ENCODE measurements at places on chromosomes 5 and 9.
A peak's percentile ranks its signal among the peaks of the same experiment; 100 is the strongest.

DNA sequence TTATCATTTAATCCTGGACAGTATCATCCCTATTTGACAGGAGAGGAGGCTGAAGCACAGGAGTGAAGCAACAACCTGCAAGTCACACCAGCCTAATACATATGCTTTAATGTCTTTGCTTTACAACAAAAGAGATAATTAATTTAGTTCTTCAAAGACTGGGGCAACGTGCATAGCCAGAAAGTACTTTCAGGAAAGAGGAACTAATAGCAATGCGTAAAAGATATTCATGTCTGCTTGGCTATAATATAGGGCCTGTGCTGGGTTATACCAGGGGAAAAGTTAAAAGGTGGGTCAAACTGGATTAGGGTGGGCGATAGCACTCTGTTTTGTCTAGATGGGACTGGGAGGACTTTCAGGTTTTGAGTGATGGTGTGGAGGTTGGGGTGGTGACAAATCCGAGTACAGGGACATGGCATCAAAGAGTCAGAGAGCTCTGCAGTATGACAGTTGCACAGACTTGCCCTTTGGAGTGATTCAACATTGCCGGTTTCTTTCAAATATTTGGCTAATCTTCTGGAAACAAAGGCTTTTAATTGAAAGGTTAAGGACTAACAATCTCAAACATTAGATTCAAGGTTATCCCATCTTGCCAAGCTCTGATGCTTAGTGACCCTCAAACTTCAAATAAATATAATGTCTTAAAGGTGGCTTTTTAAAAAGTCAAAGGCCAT, 11.9 kb downstream of the DAB2 start:
- no peak for DNase-seq

DNA sequence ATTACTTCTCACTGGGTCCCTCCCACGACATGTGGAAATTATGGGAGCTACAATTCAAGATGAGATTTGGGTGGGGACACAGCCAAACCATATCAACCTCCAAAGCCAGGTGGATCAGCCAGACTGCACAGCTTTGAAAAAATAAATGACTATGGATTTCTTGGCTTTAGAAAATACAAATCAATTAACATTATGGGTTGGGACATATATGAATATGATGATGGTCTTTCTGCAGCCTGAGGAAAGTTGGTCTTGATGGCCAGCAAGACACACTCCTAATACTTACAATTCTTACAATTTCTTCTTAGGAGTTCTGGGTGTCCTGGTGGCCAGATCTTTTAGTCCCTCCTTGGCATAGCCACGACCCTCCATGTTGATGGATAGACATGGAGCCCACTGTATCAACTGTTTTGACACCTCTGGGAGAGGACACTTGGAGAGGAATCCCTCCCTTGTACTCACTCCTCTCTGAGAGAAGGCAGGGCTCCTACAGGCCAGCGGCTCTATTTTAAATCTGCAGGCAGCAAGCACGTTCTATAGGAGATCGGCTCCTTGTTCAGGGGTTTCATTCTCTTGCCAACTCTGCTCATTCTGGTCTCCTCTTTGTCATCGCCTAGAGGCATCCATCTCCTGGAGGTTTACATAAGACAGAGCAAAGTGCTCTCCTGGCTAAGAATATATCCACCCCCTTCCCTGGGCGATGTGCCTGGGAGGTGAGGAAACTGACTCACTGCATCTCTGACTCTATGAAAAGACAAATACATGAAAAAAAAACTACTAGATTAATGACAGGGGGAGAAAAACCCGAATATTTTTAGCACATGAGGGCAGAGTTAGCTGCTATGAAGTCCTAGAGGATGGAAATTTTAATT, 145.9 kb downstream of the CARTPT start:
- DNase-seq: peak; percentile 32

DNA sequence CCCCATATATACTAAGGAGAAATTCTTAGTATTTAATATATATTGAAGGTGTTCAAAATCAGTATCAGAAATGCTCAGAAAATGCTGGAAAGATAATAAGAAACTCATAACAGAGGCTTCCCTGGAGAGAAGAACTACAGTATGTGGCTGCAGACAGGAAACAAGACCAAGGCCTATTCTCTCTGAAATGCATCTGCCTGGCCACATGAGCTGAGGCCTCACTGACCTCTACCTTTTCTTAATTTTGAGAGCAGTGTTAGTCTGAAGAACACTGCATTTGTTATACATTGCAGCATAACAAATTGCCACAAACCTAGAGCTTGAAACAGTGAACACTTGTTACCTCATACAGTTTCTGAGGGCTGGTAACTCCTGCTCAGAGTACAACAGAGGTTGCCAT, 133.4 kb upstream of the SPEF2 start:
- no peak for DNase-seq

GRCh38 chr5:103542441-103542840, 20.1 kb downstream of the NUDT12 start:
- no peak for DNase-seq

- DNase-seq: no peak
Measured at GRCh38 chr9:76603448-76603895, 144.5 kb downstream of the GCNT1 start.

- peak; percentile 81 for DNase-seq
Measured at GRCh38 chr5:82334856-82335255, 56.7 kb upstream of the RPS23 start.

- DNase-seq: no peak
Measured at GRCh38 chr9:7901621-7902020, 102.0 kb upstream of the DMAC1 start.

DNA sequence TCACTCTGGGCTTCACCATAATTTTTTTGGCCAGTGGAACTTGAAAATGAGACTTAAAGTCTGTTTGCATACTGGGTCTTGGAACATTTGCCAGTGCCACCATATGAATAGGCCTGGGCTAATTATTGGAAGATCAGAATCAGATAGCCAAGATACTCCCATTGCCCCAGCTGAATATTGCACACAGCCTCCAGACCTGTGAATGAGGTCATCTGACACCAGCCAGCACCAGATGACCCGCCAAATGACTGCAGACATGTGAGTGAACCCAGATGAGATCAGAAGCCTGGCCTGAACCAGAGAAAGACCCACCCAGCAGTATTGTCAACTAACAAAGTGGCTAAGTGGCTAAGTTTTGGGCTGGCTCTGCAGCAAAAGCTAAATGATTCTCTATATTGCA, 220.5 kb upstream of the MPDZ start:
- DNase-seq: no peak

DNA sequence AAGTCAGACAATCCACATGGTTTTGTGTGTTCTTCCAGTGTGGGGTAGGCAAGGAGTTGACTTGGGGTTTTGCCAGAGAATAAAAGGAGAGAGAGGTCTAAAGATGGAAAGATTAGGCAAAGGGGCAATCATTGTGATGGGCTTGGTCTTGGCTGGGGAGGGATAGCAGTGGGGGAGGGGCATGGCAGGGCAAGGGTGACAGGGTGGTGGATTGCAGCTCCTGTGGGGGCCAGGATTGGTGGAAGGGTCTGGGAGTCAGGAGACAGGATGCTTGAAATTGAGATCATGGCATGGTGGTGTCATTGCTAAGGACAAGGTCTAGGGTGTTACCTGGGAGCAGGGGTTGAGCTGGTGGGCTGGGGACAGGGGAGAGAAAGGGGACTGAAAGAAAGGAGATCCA, 57.6 kb downstream of the ZNF618 start:
- DNase-seq: no peak

- no peak for DNase-seq
Measured at GRCh38 chr5:95087816-95088317, 197.0 kb downstream of the MCTP1 start.

DNA sequence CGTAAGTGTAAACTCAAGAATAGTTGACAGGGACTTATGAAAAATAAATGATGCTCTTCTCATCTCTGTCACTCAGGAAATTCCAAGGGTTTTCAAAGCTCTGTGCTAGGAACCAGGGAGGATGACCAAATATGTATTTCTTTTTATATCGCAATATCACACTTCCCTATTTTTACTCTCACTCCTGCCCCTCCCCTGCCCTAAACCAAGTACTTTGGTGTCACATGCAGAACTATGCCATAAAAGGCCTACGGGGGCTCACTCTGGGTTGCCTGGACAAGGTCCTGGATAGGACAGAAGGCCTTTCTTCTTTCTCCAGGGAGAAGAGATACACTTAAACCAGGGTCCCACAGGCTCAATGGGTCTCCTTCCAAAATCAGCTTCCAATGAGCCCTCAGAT, 8.3 kb upstream of the RETREG1 start:
- DNase-seq: no peak

DNA sequence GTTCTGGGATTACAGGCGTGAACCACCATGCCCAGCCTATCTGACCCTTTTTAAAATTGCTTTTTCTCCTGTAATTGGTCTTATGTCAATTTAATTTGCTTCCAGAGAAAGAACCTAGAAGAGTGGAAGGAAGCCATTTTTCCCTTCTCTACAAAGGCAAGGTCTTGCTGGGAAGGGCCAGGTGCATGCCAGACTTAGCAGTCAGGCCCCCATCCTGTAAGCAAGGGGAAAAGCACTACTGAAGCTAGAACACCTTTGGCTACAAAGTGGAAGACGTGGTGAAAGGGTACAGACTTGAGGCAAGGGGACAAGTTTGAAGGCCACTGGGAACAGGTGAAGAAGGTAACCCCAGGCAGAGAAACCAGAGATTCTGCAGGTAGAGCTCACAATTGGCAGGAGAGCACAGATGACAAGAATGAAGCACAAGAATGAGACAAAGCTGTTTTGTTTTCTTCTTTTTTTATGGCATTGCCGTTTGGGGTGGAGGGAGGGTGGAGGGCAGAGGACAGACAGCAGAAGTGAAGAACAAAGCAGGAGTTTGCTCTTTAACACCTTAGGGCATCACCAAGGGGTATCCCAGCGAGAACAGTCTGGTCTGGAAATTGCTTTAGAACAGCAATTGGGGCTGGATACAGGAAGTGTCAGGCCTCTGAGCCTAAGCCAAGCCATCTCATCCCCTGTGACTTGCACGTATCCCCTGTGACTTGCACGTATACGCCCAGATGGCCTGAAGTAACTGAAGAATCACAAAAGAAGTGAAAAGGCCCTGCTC, 72.9 kb downstream of the SERINC5 start:
- DNase-seq: no peak

DNA sequence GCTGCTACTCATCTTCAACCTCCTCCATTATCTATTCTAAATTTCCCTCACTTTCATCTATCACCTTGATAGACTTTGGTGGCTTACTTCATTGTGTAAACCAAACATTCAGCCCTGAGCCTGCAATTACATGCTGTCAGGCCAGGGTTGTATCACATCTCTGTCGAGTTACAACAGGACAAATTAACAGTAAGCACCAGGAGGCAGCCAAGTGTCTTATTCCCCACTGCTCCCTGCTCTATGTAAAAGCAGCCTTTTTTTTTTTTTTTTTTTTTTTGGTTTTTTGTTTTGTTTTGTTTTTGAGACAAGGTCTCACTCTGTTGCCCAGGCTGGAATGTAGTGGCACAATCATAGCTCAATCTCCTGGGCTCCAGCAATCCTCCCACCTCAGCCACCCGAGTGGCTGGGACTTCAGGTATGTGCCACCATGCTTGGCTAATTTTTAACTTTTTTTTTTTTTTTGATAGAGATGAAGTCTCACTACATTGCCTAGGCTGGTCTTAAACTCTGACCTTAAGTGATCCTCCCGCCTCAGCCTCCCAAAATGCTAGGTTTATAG, 15.2 kb upstream of the ZCCHC9 start:
- DNase-seq: no peak
